Iris pigment epithelial cell (primary cell): ENCODE measurements at places on chromosomes 4 and X.

DNA sequence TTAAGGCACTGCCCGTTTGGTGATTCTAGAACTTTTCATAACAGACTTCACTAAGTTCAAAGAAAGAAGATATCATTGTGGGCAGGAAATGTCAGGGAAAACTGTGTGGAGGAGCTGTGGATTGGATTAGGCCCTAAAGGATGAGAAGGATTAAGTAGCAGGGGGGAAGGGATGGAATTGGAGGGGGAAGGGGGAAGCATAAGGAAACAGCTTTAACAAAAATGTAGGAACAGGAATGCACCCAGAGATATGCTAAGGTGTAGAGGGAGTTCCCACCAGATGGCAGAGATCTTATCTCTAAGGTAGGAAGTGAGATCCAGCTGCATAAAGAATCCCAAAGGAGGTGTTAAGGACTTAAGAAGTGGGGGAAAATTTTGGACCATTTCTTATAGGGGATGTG lies 114.5 kb downstream of the LARP7 start:
- DNase-seq, result no peak

DNA sequence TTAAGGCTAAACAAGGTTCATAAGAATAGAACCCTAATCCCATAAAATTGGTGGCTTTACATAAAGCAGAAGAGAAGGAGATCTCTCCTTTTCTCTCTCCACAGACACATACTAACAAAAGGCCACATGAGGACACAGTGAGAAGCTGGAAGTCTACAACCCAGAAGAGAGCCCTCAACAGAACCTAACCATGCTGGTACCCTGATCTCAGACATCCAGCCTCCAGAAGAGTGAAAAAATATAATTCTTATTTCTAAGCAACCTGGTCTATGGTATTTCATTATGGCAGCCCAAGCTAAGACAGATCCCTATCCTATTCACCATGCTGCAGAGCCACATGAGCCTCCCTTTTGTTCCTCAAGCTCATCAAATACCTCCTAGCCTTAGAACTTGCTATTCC lies 195.5 kb downstream of the ANTXR2 start:
- no peak for DNase-seq

DNA sequence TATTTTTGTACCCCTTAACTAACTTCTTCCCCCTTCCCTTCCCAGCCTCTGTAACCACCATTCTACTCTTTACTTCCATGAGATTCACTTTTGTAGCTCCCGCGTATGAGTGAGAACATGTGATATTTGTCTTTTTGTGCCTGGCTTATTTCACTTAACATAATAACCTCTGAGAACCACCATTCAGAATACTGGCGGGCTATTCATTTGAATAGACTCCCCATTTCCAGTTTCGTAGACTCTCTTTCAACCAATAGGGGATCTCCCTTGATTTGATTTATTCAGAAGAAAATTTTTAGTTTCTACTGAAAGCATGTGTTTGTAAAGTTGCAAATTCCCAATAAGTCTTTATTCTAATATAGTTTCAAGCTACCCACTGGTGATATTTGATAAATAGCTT lies 117.2 kb downstream of the GATB start:
- DNase-seq, result no peak

GRCh38 chrX:43716696-43717095 lies 60.6 kb downstream of the MAOA start:
- no peak for DNase-seq

DNA sequence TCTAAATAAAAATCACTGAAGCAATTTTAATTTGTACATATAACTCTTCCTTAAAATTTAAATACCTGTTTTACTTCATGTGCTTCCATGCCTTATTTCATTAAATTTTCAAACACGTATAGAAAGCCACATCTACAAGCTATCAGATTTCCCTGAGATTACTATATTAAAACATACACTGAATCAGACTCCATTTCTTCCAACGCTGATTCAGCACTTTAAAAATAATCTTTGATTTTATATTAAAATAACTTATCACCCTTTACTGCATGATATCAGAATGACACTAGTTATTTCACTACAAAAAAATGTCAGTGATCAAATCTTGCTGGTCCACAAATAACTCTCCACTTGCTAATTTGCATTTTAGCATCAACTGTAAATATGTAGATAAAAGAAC lies 550.8 kb downstream of the IL1RAPL1 start:
- no peak for DNase-seq

DNA sequence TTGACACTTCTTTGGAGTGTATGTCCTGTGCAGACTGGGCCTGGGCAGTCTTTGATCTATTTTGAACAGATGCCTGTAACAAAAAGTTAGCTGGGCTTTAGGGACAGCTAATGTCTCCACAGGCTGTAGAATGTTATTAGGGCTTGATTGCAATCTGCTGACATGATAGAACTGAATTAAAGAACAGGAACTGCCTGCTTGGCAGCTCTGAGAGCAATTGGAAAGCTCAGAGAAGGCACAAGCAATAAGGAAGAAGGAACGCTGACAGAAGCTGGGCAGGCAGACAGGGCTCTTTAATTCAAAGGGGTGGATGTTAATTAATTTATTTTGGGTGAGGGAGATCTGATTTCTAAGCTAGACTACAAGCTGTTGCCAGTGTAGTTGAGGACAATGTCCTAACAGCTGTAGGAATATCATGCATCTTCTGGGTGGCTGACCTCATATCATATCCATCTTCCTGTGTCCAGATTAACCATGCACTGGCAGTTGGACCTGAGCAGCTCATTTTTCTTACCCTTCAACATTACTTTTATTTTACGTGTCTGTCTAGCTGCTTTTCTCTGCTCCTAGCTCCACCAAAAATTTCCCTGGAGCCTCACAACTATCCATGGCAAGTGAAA lies 20.7 kb upstream of the GRXCR1 start:
- no peak for DNase-seq

DNA sequence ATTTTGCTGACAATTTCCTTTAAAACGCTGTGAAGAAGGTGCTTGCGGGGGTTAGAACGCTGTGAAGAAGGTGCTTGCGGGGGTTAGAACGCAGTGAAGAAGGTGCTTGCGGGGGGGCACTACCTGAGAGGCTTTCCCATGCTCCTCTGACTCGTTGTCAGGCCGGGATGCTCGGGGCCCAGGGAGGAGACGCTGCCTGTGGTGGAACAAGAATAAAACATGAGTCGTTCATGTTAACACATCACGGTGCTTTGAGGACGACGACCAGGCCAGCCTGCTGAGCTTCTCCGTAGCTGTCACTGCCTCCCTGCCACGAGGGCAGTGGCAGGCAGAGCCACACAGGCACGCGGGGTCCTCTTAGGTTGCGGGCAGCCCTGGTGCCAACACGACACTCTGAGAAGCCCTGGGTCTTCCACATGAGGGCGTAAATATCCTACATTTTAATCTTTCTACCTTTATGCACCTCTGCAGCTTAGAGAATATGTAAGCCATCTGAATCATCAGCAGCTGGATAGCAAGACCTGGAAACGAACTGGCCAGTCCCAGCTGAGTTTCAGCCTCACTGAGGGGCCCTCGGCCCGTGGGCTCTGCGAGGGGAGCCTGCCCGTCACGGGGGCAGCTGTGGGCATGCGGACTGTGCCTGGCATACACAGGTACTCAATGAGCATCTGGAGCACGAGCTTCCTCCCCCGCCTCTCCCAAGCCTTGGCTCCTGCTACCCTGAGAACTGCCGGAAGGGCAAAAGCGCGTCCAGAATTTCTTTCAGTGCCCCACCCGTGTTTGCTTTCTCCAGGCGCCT lies 47.0 kb downstream of the FGFRL1 start:
- DNase-seq, result no peak

GRCh38 chrX:123357941-123358340 lies 173.9 kb downstream of the GRIA3 start:
- DNase-seq, result no peak

DNA sequence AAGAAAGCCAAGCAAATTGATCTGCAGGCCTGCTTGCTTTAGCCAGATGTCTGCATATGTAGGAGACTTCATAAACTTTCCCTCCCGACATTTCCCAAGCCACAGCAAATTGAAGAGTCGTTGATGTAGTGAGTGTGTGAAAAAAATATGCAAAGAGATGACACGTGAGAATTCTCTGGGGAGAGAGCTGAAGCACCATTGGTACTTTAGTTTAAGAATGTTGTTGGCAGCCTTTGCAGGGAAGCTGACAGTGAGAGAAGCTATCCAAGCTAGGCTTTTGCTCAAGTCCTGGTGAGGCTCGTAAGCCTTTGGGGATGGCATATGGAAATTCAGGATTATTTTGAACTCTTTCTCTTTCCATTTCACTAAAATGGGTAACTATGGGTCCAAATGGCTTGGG lies 87.5 kb downstream of the GLRA2 start:
- DNase-seq, result no peak

DNA sequence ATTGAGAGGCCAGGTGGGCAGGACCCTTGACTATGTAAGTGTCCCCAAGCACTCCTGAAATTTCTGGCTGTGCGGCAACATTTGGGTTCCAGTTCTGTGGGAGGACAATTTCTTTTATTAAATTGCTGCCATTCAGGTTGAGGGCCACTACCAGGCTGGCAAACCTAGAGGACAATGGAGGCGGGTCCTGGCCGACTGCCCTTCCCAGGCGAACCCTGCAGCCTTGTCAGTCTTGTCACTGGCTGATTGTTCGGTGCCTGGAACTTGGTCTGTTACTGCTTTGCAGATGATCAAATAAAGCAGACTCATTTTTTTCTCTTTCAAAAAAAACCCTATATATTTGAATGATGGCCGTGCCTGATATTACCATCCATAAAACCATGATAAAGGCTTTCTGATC lies 6.6 kb upstream of the TMEM128 start:
- no peak for DNase-seq

GRCh38 chr4:109990261-109991257 lies 77.9 kb downstream of the EGF start:
- no peak for DNase-seq

- DNase-seq, result peak; percentile 12
Observed at GRCh38 chr4:140368686-140369085, 4.8 kb upstream of the SCOC start.

DNA sequence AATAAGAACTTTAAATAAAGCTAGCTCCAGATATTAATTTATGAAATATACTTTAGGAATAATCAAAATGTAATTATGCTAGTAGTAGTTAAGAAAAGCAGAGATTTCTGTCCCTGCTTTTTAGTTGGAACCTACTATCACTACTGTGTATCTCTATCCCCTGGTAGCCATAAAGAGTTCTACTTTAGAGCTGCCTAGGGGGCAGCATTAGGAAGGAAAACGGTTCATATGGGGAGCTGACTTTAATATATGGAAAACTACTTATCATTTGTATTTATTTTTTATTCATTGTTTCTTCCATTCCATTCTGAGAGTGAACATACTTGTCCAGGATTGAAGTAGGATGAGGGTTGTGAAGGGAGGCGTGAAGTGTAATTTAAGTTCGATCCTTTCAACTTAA lies 40.9 kb downstream of the CPEB2 start:
- no peak for DNase-seq

- DNase-seq, result peak; percentile 14
Observed at GRCh38 chr4:164571593-164572390, 182.1 kb upstream of the SMIM31 start.
